Camera-type eye (tissue), 1 donor: ENCODE measurements at places on chromosomes 6 and 20. TPM values are rescaled to one million over a fixed set of nuclear protein-coding genes. Genes with fewer than 3 reads are reported as not detected.

The SLC25A27 gene
- total RNA-seq: 97.2 TPM

The TBX18 gene
- total RNA-seq: 38.1 TPM

The FOXC1 gene
- total RNA-seq: 43.8 TPM

The XKR7 gene
- total RNA-seq: 8.2 TPM

The TRIM10 gene
- total RNA-seq: 1.0 TPM

The SOX4 gene
- 232 TPM for total RNA-seq

The TGM3 gene
- 0.66 TPM for total RNA-seq

The MACROD2 gene
- 65.6 TPM for total RNA-seq

The TMC2 gene
- total RNA-seq: not detected

The AVP gene
- not detected for total RNA-seq

The AIF1 gene
- total RNA-seq: 10.5 TPM

The MAPK14 gene
- total RNA-seq: 75.2 TPM
